ENCODE measurements at places on chromosomes 3 and 15. TPM values are rescaled to one million over a fixed set of nuclear protein-coding genes. Genes with fewer than 3 reads are reported as not detected.

PCBP4 gene
- 55.7 TPM for total RNA-seq

HTR3E gene
- not detected for total RNA-seq

POLR2M gene
- total RNA-seq = 519 TPM

AMIGO3 gene
- 3.3 TPM for total RNA-seq

NR1I2 gene
- total RNA-seq = not detected

FOXB1 gene
- total RNA-seq = 0.39 TPM

TMCO5A gene
- total RNA-seq = not detected

ACKR2 gene
- 83.1 TPM for total RNA-seq

KNG1 gene
- not detected for total RNA-seq

CCDC32 gene
- 20.0 TPM for total RNA-seq
